Stimulated activated naive CD4-positive, alpha-beta T cell (primary cell): ENCODE measurements at places on chromosomes 12 and 14.

- DNase-seq, result no peak
Observed at GRCh38 chr12:82893896-82894295, 207.2 kb downstream of the TMTC2 start.

GRCh38 chr14:104872469-104873341 lies 7.6 kb downstream of the CEP170B start:
- no peak for DNase-seq

- no peak for DNase-seq
Observed at GRCh38 chr12:4460761-4461160, 15.1 kb upstream of the FGF6 start.

- no peak for DNase-seq
Observed at GRCh38 chr12:503111-503761, 43.5 kb downstream of the B4GALNT3 start.

- no peak for DNase-seq
Observed at GRCh38 chr12:54053751-54054741, at the start of gene HOXC4. TSS of gene HOXC4 (plus strand) at chr12:54053835. CDS start at chr12:54053923, 88 bp downstream.

- DNase-seq, result no peak
Observed at GRCh38 chr12:89770391-89770790, 61.8 kb upstream of the ATP2B1 start.

- no peak for DNase-seq
Observed at GRCh38 chr12:59407799-59408198, 188.0 kb upstream of the SLC16A7 start.

- DNase-seq, result no peak
Observed at GRCh38 chr14:70358631-70359030, 852 bp downstream of the COX16 start.

DNA sequence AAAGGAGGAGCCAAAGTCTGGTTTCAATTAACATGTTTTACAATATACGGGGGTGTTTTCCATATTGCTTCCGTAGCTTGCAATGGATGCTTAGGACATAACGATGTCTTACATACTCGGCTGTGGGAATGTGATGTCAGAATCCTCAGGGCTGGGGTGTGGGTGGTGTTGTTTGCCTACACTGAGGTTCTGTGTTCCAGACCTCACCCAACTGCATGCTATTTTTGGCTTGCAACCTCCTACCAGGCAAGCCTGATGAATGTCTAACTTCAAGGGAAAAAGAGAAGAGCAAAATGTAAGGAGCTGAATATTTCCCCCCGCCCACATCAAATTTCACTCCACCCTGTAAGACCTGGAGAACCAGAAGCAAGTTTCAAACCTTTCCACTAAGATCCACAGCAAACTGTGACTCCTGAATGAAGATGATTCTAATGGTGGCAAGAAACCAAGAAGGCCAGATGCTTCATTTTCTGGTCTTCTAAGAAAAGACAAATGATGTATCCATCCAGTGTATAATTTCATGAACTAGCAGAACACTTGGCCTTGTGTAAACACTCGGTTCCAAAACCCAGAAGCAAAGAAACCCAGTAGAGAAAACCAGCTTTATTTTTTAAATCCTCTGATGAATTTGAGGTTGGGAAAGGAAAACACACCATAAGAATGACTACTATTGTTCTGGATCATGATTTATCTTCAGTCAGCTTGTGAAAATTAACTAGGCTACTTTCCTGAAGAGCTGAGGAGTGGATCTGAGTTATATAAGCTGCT lies 227.9 kb downstream of the DACT1 start:
- DNase-seq, result no peak

DNA sequence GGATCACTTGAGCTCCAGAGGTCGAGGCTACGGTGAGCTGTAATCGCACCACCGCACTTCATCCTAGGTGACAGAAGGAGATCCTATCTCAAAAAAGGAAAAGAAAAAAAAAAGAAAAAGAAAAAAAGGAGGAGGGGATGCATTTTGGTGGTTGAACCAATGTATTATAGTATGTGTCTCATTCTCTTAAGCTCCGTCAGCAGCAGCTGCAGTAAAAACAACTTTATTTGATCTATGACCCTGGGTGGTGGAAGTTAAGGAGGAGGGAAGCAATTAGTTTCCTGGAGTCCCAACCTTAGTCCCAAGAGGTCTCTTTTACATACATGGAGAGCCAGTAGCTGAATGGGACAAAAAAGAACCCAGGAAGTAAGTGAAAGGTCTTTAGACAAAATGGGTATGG lies 26.8 kb upstream of the APOF start:
- DNase-seq, result no peak

GRCh38 chr12:43315961-43316360 lies 236.0 kb downstream of the ADAMTS20 start:
- no peak for DNase-seq

DNA sequence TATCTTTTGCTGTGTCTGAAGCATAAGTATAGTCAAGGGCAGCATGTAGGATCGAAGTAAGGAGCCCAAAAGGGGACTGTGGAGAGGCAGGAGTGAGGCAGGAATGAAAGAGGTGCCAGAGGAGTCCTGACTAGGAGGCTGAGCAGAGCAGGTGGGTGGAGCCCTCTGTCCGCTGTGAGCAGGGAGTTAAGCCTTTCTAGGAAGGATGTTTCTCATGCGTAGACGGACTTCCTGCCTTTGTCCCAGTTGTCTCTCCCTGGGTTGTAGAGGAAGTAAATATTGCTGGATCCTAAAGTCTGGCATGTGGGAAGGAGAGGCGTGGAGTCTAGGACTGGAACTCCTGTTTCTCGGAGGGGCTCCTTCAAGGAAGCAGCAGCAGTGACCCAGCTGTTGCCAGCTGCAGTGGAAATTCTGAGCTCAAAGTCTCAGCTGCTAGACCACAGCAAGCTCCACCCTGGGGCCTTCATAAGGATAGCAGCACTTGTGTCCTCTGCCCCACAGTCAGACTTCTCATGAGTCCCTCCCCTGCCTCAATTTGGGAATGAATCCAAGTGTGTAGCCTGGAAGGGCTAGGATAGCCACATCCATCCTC lies 44.0 kb downstream of the RBMS2 start:
- DNase-seq, result peak; percentile 10

DNA sequence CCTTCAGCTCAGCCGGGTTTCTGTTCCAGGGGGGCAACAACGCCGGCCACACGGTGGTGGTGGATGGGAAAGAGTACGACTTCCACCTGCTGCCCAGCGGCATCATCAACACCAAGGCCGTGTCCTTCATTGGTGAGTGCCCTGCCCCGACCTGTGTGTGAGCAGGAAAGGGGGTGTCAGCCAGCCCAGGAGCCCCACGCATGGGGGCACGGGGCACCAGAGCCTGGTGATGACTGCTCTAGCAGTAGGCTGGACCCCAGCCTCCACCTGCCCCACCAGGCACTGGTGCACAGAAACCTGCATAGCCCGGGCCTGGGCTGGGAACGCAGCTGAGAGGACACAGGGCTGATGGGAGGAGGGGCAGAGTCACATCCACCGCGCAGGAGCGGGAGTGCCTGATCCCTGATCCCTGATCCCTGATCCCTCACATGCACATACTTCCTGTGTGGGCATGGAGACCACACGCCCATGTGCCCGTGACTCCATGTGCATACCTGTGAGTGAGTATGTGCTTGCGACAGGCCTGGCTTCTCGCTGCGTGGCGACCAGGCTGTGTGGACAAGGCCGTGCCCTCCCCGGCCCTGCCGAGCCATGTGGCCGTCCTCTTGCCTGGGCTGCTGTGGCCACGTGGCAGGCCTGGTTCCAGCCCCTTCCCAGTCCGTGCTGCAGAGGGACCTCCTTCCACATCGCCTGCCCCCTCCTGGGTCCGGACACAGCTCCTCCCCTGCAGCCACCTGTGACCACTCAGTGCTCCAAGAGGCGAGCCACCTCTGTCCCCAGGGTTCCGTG lies 11.2 kb downstream of the ADSS1 start:
- DNase-seq, result no peak
